ENCODE measurements at places on chromosomes 6 and 20.

DNA sequence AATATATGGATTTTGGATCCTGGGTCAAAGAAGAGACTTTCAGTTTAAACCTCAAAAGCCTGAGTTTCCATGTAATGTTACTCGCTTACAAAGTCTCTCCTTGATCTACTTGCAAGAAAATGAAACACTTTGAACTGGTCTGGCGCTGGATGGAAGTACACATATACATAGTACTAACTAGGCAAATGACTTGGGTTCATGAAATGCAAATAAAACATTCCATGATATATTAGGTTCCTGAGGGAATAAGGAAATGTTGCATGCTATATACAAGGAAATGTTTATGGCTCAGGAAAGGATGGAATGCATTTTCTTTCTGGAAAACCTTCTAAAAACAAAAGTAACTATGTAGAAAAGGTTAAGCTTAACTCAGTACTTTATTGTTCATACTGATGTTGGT lies 11.4 kb upstream of the TXLNB start:
- DNase-seq = no peak

- DNase-seq = no peak
These were observed 402.9 kb upstream of the SOX4 start for GRCh38 chr6:21190701-21191100.

GRCh38 chr6:154962753-154963152 lies 32.4 kb upstream of the TIAM2 start:
- DNase-seq = no peak

GRCh38 chr6:30685157-30686008 lies 1.1 kb downstream of the PPP1R18 start:
- no peak for DNase-seq

DNA sequence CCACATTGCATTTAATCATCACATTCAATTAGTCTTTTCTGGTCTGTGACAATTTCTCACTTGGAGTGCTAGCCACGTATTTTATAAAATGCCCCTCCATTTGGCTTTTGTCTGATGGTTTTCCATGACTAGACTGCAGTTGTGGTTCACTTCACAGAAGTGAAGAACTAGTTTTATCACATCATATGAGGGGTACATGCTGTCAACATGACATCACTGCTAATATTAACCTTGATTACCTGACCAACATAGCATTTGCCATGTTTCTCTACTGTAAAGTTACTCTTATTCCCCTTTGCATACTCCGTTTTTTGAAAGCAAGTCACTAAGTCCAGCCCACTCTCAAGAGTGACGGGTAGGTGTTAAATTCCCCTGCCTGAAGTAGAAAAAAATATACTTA lies 48.0 kb upstream of the COL10A1 start:
- DNase-seq = no peak

- DNase-seq = no peak
These were observed 116.5 kb upstream of the ESR1 start for GRCh38 chr6:151690768-151691562.

DNA sequence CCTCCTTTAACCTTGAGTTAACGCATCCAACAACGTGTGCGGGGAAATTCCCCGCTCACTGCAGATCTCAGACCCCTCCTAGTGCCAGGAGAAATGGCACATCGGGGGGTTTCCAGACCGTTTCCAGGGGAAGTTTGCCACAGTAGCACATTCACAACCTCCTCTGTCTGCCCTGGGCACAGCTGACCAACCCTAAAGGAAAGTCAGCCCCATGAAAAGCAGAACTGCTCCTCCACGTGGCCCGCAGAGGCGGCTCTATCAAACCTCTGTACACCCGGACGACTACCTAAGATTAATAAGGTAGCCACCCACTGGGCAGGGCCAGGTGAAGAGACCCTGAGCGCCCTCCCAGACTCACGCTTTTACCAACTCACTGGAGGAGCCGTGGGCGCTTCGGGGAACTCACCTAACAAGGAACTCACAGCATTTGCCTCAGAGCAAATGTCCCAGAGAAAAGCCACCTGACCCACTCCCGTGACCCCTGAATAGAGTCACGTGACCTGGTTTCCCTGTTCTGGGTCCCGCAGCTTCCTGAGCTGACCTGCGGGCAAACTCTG lies 93.1 kb downstream of the PRND start:
- DNase-seq = no peak

DNA sequence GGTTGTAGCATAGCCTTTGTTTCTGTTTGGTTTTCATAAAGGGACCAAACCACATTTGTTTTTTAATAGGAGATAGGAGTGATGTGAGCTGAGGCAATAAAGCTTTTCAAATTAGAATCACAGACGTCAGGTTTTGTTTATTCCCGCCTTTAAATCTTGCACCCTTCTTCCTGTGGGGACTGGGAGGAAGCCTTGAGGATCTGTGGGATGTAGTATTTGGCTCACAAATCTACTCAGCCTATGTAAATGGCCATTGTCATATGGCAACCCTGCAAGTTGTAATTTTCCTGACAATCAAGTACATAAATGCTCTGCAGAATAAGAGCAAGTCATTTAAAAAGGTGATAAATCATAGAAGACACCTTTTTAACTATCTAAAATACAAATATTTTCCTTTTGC lies 110.4 kb downstream of the ADGRG6 start:
- no peak for DNase-seq

DNA sequence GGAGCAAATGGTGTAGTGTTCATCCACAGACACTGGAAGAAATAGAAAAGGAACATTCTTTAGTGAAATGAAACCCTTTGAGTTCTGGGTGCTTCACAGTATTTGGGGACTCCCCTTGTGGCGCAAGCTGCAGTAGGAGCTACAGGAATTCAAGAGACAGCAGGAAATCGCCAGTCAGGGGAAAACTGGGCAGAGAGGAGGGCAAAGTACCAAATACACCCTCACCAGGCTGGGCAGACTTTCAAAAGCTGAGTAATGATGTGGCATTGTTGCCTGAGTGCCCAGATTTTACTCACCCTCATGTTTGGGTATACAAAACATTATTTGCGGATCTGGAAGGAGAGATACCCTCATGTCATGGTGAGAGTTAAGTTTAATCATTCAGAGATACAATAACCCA lies 97.9 kb downstream of the SOD2 start:
- no peak for DNase-seq

GRCh38 chr6:154956771-154957522 lies 38.2 kb upstream of the TIAM2 start:
- no peak for DNase-seq

- DNase-seq = no peak
These were observed 1.6 kb downstream of the TFAP2C start for GRCh38 chr20:56630506-56631317.

DNA sequence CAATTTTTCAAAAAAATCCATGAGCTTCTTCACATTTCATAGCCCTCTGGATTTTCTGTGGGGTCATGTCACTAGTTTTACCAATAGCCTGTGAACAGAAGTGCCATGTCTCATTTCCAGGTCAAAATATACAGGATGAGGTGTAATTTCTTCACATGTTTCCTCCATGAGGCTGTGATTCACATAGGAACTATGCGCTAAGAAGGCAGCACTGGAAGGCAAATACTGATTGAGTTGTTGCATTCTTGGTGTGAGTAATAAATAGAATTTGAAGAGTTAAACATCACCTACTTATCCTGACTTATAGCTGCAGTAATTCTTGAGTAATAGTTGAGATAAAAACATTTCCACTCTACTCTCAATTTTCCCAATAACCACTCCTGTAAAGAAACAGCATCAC lies 442.3 kb downstream of the HAO1 start:
- DNase-seq = no peak

GRCh38 chr20:49284818-49285217 lies 7.0 kb upstream of the ZNFX1 start:
- DNase-seq = no peak

DNA sequence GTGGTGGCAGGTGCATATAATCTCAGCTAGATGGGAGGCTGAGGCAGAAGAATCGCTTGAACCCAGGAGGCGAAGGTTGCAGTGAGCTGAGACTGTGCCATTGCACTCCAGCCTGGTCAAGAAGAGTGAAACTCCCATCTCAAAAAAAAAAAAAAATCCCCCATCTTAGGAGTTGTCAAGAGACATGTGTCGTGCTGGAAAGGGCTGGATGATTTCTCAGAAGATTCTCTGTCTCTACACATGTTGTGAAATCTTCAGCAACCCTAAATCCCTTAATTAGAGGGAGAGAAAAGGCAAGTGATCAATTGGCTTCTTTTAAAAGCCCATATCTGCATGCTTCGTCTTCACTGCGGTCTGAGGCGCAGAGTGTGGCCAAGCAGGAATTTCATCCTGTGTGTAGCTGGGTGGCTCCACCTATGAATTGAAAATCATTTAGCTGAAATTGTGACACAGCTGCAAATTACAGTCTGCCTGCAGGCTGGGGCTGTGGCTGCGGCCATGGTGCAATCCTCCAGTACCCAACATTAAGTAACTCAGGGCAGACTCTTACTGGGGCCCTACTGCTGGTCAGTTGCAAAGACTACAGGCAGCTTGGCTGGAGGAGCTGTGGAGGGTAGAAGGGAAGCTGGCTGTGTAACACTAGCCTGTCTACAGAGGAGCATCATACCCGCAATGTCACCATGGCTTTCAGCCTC lies 3.2 kb upstream of the TGM3 start:
- no peak for DNase-seq

DNA sequence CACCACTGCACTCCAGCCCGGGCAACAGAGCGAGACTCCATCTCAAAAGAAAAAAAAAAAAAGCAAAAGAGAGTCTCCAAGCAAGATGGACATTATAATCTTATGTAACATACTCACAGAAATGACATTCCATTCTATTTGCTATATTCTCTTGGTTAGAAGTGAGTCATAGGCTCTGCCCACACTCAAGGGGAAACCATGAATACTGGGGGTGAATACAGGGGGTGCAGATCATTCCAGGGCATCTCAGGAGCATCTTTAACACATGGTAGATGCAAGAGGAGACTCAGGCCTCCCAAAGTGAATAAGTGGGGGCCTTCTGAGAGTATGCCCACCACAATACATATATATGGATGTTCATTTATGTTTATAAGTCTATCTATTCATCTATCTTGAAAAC lies 18.3 kb upstream of the RANBP9 start:
- DNase-seq = peak; percentile 4

DNA sequence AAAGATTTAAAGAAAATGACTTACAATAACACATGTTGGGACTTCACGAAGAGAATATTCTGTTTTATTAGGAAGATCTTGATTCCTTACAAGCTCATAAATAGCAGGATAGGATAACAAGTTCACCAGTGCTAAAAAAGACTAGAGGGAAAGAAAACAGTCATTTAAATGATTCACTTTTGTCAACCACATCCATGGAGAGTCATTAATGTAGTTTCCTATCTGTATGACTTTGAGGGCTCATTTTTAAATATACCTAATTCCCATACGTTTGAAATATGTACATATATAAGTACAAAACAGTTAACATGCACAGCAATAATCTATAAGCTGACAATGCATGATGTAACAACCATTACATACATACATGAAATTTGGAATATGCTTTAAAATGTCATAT lies 111.1 kb downstream of the TBC1D32 start:
- DNase-seq = no peak

GRCh38 chr6:117498159-117498558 lies 15.7 kb downstream of the DCBLD1 start:
- DNase-seq = no peak

GRCh38 chr6:81996414-81996813 lies 243.9 kb upstream of the TENT5A start:
- no peak for DNase-seq

DNA sequence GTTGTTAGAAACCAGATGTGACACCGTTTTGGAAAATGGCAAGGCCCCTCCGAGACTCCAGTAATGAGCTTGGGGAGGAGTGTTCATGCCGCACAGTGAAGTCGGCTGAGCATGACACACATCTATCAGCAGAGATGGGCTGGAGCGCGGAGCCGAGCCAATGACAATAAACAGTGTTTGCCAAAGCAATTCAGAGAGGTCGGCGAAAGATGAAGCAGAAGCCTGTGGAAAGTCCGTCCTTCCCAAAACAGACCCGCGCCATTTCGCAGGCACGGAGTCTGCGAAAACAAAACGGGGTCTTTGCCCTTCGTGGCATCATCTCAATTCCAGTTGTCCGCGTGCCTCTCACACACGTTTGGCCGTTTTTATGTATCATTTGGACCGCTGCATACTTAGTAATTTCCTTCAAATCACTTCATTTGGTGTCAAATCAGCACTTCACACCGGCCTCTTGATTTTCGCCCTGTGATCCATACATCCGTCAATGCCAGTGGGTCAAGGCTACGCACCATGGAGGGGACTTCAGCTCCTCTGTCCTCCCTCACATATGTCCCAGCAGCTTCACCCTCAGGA lies 71.3 kb downstream of the SULF2 start:
- peak; percentile 75 for DNase-seq

DNA sequence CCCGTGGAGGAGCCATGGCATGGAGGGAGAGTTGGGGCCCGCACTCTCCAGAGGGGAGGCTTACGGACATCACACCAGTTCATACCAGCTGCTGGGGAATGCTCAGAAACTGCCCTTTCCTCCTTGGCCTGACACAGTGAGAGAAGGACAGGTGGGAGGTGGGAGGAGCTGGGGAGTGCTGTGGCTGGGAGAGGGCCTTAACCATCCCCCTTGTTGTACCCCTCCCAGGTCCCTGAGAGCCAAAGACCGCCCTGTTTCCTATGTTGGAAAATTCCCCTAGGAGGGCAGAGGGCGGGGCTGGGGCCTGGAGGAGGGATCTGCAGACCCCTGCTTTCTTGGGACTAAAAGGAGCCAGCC lies 24.1 kb downstream of the FOXP4 start:
- DNase-seq = no peak

GRCh38 chr6:12527339-12527738 lies 189.2 kb upstream of the PHACTR1 start:
- DNase-seq = no peak

- no peak for DNase-seq
These were observed 333.9 kb upstream of the SOX4 start for GRCh38 chr6:21259660-21260059.

DNA sequence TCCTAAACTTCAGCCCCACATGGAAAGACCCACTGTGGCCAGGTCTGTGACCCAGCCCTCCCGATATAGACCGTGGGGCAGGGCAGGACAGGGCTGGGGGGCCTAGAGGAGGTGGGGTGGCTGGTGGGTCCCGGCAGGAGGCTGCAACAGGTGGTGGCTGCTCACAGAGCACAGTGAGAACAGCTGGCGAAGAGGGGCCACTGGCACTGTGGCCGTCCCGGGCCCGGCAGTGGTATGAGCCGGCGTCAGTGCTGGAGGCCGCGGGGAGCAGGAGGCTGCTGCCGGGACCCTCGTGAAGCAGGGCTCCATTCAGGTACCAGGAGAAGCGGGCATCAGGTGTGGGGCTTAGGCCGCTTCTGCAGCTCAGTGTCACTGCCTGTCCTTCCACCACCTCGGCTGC lies 13.4 kb downstream of the SIGLEC1 start:
- no peak for DNase-seq

GRCh38 chr6:150230164-150230561 lies 87.3 kb downstream of the PPP1R14C start:
- DNase-seq = no peak

- DNase-seq = no peak
These were observed 420.9 kb downstream of the PRKN start for GRCh38 chr6:162306616-162307015.
